ENCODE measurements at places on chromosomes 4 and X.

- DNase-seq, result no peak
These were observed 50.6 kb downstream of the ATP11C start for GRCh38 chrX:139882299-139882698.

DNA sequence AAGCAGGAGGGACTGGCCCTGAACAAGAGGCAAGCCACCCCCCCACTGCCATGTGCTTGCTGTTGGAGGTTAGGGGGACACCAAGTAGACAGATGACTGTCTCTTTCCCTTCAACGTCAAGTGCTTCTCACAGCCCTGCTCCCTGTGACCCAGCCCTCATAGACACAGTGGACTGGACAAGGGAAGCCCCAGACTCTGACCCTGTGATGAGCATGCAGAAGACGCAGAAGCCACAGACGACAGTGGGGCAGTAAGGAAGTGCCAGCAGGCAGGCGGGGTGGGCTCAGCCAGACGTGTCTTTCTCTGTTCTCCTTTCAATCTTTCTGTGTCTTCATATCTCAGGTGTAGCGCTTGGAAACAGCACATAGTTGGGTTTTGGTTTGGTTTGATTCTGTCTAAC lies 2.4 kb upstream of the L1CAM start:
- no peak for DNase-seq

GRCh38 chrX:41110801-41111625 lies 25.8 kb downstream of the USP9X start:
- no peak for DNase-seq

- no peak for DNase-seq
These were observed 40.3 kb upstream of the FHL1 start for GRCh38 chrX:136106920-136107528.

DNA sequence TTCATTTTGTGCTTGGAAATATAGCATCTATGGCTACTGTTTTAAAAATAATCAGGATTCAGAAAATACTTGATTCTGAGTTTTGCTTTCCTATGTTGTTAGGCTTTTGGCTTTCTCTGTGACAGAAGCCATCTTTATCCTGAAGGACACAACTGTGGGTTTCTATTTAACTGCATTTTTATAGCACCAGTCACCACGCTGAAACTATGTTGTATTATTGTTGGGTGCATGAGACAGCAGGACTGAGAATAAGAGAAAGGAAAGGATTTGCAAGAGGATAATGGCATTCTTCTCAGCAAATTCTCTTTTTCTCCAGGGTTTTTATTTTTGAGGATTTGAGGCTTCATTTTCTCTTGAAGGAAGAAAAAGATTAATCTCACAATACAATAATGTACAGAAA lies 10.1 kb upstream of the NEUROG2 start:
- DNase-seq, result no peak

GRCh38 chrX:78957768-78958130 lies 12.6 kb downstream of the P2RY10 start:
- no peak for DNase-seq

- DNase-seq, result no peak
These were observed 379.1 kb downstream of the AR start for GRCh38 chrX:67922966-67923365.
